Umbilical cord (tissue), 2 donors: ENCODE measurements at places on chromosomes 2 and 18.
A peak's percentile ranks its signal among the peaks of the same experiment; 100 is the strongest.

GRCh38 chr2:142037066-142037465 is 93.8 kb downstream of the LRP1B start:
- peak; percentile 5 for DNase-seq

DNA sequence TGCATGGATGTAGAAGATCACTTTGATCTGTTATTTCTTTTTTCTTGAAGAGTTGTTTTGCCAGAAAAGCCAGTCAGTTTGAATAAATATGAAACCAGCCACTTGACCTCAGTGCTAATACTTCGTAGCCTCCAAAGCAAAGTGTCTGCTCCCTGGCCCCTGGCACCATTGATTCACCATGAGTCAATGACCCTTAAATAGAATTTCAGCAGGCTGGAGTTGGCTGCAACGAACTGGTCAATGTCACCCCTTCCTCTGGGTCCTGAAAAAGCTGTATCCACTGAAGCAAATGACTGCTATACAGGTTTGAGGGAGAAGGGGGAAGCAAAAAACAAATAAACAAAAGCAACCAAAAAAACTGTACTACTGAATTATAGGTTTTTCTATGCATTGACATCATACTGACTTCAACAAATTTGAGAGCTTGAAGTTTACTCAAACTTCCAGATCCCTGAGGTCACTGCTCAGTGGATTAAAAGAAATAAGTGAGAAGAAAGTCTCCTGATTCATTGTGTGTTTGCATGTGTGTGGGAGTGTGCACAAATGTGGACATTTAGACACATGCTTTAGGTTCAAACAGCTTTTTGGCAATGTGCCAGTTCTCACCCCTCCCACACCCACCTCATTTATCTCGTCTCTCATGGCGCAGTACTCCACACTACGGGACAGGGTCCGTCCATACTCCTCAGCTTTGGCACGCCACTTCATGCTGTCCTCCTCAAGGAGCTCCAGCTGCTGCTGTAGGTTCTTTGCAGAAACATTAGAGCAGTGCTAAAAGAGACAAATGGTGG is 58.1 kb upstream of the TTN start:
- DNase-seq, result no peak

DNA sequence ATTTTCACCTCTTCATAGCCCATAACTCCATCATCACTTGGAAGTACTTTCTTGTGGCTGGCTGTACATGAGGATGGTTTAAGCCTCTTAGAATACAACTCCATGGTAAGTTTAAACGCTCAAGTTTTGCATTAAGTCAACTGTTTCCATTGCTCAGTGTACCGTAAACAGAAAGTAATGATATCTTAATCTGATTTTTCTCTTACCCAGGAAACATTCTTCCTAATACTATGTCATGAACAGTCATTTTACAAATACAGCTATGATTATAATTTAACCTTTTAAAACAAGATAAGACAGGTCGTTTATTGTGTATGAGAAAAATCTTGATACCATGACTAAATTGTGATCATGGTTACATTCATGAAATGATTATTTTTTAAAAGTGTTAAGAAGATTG is 11.6 kb upstream of the DYNC2LI1 start:
- DNase-seq, result no peak

DNA sequence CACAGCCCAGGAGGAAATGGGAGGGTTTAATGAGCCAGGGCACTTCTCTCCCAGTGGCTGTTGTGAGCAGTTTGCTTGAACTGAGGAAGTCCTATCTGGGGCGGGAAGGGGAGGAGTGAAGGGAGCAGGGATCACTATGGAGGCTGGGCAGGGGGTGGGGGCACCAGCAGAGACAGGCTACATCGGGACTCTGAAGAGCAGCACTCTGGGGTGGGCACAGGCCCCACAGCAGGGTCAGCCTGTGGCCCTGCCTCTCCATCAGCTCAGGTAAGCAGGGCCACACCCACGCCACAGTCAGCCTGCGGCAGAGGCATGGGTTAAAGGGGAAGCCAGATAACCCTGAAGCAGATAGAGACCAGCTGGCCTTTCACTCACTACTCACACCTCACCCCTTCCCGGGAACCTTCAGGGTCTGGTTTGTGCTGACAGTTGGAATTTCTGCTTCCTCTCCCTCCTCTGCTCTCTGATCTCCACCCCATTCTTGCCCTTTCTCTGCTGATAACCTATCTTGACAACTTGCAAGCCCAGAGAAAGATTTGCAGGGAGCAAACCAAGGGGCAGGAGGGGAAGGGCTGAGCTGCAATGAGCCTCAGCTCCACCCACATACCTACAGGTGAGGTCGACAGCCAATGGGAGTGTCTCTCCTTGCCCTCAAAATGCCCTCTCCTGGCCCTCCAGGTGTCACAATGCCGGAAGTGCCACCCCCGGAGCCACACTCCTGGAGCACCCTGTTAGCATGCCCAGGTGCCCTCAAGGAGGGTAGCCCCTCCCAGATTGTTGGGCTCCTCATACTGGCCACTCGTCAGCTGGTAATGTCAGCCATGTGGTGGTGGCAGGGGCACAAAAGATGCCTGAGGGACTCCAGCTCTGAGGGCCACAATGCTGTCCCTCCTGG is 3.7 kb downstream of the SIGLEC15 start:
- DNase-seq, result peak; percentile 86

DNA sequence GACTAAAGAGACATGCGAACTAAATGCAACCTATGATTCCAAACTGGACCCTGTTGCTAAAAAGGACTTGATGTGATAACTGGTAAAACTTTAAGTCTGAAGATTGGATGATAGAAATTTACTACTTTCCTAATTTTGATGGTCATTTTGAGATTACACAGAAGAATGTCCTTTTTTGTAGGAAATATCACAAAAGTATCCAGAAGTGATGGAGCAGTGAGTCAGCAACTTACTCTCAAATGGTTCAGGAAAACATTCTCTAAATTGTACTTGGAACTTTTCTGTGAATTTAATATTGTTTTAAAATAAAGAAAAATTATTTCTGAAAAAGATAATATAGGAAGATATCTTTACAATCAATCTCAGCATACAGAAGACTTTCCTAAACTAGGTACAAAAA is 19.9 kb downstream of the MBOAT2 start:
- DNase-seq, result no peak

DNA sequence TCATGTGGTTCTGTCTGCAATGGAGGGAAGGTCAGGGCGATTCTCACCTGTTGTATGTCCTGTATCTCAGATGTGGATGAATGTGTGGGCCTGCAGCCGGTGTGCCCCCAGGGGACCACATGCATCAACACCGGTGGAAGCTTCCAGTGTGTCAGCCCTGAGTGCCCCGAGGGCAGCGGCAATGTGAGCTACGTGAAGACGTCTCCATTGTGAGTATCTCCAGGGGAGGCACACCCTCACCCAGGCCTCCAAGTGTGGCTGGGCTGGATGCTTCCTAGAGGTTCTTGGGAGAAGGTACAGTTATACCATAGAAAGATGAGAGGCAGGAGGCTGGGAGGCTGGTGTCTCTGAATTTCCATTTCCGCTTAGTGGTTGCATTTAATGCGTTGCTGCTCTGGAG is 46.9 kb downstream of the FBLN7 start:
- no peak for DNase-seq

DNA sequence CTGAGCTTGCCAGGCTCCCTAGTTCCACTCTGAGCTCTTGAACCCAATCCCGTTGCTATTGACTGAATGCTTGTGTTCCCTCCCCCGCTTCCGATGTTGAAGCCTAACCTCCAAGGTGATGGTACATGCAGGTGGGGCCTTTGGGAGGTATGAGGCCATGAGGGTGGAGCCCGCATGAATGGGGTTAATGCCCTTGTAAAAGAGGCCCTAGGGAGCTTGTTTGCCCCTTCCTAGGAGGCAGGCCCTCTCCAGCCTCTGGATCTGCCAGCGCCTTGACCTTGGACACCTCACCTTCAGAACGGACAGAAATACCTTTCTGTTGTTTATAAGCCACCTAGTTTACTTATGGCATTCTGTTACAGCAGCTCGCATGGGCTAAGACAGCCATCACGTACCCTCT is 71.6 kb downstream of the TFCP2L1 start:
- DNase-seq, result no peak

GRCh38 chr2:236747426-236747825 is 177.8 kb downstream of the ACKR3 start:
- no peak for DNase-seq

- DNase-seq, result no peak
Observed at GRCh38 chr2:226087051-226087450, 687.5 kb downstream of the NYAP2 start.

- no peak for DNase-seq
Observed at GRCh38 chr2:229646186-229646723, 68.1 kb downstream of the DNER start.

GRCh38 chr2:131475831-131476230 is at the start of gene TUBA3D:
TUBA3D (plus strand) TSS chr2:131476119; CDS start chr2:131476200, 81 bp downstream.
- no peak for DNase-seq

DNA sequence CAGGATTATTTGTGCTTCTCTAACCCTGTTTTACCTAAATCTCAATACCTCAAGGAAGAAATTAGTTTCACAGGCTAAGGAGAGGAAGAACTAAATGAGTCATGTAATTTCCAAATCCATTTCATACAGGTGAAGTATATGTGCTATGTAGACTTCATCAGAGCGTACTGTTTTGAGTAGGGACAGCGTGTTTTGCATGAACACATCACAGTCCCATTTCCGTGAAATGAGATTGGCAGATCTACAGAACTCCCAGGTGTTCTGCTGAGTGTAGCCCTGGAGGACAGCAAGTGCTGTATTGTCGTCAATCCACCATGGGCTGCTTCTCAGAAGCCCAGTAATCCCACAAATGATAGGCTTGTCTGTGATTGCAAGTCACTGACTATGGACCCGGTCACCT is 97.7 kb downstream of the XRCC5 start:
- DNase-seq, result no peak

GRCh38 chr2:18749912-18750526 is 160.7 kb upstream of the NT5C1B start:
- DNase-seq, result peak; percentile 85

GRCh38 chr2:145592361-145592760 is 1072.4 kb upstream of the ZEB2 start:
- DNase-seq, result no peak

DNA sequence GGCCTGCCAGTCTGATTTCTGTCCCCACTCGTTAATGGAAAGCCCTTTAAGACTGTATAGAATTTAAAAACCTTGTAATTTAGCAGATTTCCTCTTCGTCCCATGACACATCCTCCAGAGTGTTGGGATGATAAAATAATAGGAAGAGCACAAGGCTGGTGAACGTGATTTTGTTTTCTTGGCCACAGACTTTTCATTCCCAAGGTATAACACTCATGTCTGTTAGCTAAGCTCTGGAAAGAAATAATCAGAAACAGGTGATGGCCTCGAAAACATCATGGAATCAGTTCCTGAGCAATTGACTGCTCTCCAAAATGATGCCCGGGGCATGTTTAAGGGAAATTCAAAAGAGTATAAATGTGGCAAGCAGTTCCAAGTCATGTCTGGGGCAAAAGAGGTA is 337.8 kb upstream of the TCF4 start:
- no peak for DNase-seq

GRCh38 chr2:100320547-100321178 is 1.6 kb downstream of the LONRF2 start:
- DNase-seq, result no peak

DNA sequence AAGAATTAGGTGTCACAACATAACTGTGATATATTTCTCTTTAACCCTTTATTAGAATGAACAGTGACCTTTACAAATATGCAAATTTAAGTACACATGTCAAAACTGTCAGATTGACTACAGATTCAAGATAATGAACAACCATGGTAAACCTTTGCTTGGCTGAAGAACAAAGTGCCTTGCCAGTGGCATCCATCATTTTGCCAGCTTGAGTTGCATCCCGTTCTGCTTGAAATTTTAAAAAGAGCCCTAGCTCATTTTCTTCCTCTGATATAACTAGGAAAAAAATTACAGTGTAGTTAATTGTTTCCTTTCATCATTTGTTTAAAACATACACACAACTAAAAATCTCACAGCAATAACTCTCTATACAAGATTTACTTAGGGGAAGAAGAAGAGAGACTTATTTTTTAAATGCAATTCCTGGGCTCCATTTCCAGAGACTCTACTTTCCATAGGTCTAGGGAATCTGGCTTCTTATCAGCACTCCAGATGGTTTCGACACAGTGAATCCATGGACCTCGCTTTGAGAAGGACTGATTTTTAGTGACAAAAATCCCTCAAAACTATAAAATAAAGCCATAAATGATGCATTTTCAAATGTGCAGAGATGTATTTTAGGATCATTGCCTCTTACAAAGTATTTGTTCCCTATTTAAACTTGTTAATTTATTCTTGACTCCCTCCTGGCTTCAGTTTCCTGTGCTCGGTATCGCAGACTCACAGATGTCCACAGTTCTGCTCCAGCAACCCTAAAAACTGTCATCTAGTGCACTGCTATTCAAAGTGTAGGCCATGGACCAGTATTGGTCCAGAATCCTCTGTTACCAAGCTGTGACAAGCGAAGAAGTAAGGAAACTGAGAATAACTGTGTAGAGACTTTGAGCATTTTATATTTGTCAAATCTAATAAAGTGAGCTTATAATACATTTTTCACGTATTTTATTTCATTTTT is 50.1 kb downstream of the ICA1L start:
- peak; percentile 63 for DNase-seq

- no peak for DNase-seq
Observed at GRCh38 chr2:207123335-207123744, 42.4 kb downstream of the KLF7 start.

GRCh38 chr2:207072571-207072970 is 93.2 kb downstream of the KLF7 start:
- no peak for DNase-seq

- DNase-seq, result no peak
Observed at GRCh38 chr18:60506682-60507081, 134.1 kb upstream of the MC4R start.

GRCh38 chr18:12701161-12701560 is 1.4 kb downstream of the CEP76 start:
- no peak for DNase-seq

DNA sequence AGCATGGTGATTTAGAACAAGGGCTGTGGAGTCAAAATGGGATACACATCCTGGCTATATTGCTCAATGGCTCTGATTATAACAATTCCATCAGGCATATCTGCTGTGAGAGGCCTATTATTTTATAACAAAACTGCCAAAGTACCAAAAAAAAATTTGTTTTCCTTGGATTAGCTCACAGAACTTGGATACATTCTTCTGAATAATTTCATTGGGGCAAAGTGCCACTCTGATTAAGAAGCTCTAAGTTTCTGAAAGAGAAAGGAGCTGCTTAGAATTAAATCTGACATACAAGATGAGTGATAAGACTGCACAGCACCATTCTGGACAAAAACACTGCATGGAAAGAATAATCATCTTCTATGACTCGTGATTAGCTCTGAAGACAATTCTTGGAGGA is 85.7 kb downstream of the SMC6 start:
- no peak for DNase-seq

DNA sequence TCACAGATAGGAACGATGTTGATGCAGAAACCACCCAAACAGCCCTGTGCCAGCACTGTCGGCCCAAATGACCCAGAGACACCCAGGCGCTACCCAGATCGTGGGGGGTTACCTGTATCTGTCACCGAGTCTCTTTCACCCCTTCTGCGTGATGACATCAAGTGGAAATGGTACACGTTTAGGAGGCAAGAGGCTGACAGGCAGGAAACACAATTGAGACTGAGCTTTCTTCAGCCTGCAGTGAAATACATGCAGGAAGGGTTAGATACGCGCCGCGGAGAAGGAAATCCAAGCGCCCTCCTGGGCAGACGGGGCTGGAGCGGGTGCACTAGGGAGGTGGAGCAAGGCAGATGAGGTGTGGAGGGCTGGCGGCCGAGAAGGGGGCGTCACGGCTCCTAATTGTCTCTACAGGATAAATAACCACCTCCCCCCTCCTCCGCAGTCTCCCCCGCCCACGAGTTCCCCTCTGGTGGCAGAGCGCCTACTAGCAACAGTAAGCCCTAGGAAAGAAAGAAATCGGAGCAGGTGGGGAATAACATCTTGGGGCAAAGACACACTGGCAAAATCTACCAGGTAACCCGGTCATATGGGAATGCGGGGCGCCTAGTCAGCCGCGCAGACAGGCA is at the start of gene RNF152:
Gene RNF152 (minus strand): TSS at position 325 of the 626 bp plus-strand sequence. CDS start 76,544 bp downstream, outside the sequence.
- DNase-seq, result peak; percentile 28
